Activated CD8-positive, alpha-beta memory T cell treated with anti-CD3 and anti-CD28 coated beads, Interleukin-2, amount 10 ng/mL, durations not matched to agents 7 days and 5 days (primary cell): ENCODE measurements at places on chromosomes 6 and 20.

GRCh38 chr20:44181611-44182010 is 5.4 kb downstream of the JPH2 start:
- no peak for DNase-seq

GRCh38 chr20:7426890-7427496 is 513.3 kb downstream of the HAO1 start:
- DNase-seq, result no peak

- DNase-seq, result peak; percentile 90
Observed at GRCh38 chr6:129709769-129710449, at the start of gene ARHGAP18. TSS of gene ARHGAP18 (minus strand) at chr6:129710177. CDS start at chr6:129710136, 41 bp downstream.

DNA sequence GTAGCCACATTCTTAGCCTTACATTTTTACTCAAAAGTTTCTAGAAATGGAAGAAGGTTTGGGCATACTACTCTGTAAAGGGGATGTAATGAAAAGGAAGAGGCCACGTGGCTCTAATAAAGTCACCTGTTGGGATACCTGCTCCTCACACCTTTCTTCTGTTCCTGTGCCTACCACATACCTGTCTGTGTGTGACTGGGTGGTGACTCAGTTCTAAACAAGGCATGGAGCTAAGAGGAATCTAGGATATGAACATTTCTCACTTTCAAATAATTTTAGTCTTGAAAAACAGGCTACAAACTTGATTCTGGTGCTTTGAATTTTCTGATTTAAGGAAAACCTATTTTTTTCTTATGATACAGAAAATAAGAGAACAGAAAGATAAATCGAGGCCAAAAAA is 363.6 kb downstream of the RFPL4B start:
- DNase-seq, result no peak

DNA sequence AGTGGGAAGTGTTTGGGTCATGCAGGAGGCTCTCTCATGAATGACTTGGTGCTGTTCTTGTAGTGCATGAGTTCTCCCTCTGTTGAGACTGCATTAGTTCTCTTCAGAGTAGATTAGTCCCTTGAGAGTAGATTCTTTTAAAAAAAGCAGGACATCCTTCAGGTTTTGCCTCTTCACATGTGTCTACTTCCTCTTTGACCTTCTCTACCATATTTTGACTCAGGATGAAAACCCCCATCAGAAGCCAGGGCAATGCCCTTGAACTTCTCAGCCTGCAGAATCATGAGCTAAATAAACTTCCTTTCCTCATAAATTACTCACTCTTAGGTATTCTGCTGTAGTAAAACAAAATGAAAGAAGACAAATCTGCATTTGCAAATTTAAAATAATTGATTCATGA is 170.3 kb downstream of the CD109 start:
- no peak for DNase-seq

- DNase-seq, result no peak
Observed at GRCh38 chr20:917416-917815, 1.3 kb upstream of the ANGPT4 start.

- no peak for DNase-seq
Observed at GRCh38 chr20:34693414-34693813, 10.7 kb upstream of the TP53INP2 start.

- DNase-seq, result no peak
Observed at GRCh38 chr20:595330-596308, 14.5 kb downstream of the TCF15 start.

DNA sequence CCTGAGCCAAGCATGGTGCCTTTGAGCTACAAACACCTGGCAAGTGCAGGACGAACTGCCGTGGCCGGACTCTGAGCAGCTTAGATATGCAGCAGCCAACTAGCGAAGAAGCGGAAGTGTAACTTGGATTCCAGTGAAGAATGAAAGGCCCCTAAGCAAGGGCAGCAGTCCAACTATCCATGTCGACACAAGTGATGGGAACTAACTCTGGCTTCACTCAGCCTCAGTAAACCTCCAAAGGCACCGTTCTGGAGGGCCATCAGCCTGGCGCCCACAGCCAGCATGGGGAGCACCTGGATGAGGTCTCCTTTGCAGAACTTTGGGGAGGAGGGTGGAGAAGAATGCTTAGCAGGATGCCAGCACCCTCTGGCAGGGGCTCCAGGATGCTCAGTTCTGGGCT is 78.4 kb upstream of the MLN start:
- DNase-seq, result no peak

- no peak for DNase-seq
Observed at GRCh38 chr6:14984519-14984853, 261.4 kb upstream of the JARID2 start.

DNA sequence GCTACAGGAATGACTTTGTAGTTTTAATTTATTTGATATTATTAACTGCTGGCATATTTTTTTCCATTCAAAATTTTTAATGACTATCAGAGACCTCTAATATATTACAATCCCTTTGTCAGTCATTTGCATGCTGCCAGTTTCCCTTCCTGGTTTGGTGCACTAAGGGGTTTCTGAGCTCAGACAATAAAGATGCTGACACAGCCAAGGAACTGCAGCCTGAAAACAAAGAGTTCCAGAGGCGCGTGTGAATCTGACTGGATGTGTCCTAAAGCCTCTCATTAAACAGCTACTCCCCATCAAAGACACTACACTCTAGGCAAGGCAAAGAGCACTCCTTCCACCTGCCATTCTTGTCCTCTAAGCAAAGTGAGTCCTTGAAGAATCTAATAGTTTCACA is 116.8 kb upstream of the DST start:
- DNase-seq, result no peak

- DNase-seq, result no peak
Observed at GRCh38 chr6:105519954-105520353, 117.1 kb upstream of the PREP start.

- peak; percentile 59 for DNase-seq
Observed at GRCh38 chr20:52103335-52103912, 88.2 kb downstream of the ZFP64 start.

GRCh38 chr6:130239755-130240154 is 17.0 kb upstream of the SAMD3 start:
- no peak for DNase-seq

GRCh38 chr6:42453654-42454427 is 2.1 kb upstream of the TRERF1 start:
- no peak for DNase-seq

DNA sequence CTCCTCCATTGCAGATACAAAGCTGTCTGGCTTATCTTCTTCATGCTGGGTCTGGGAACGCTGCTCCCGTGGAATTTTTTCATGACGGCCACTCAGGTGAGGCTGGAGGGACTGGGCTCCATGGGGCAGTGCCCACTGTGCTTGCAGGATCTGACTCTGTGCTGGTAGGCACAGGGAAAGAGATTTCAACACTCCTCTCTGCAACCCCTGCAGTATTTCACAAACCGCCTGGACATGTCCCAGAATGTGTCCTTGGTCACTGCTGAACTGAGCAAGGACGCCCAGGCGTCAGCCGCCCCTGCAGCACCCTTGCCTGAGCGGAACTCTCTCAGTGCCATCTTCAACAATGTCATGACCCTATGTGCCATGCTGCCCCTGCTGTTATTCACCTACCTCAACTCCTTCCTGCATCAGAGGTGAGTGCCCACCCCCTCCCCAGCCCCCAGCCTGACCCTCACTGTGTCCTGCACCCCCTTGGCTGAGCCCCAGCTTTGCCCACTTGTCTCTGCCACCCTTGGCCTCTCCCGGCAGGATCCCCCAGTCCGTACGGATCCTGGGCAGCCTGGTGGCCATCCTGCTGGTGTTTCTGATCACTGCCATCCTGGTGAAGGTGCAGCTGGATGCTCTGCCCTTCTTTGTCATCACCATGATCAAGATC is 6.1 kb downstream of the SLC29A1 start:
- no peak for DNase-seq

GRCh38 chr6:154632119-154632518 is 101.1 kb upstream of the SCAF8 start:
- no peak for DNase-seq

- DNase-seq, result no peak
Observed at GRCh38 chr6:37889051-37889450, 69.5 kb downstream of the ZFAND3 start.

- no peak for DNase-seq
Observed at GRCh38 chr20:51358032-51358724, 184.3 kb downstream of the NFATC2 start.

- DNase-seq, result no peak
Observed at GRCh38 chr20:25509084-25509483, 76.2 kb downstream of the NINL start.

DNA sequence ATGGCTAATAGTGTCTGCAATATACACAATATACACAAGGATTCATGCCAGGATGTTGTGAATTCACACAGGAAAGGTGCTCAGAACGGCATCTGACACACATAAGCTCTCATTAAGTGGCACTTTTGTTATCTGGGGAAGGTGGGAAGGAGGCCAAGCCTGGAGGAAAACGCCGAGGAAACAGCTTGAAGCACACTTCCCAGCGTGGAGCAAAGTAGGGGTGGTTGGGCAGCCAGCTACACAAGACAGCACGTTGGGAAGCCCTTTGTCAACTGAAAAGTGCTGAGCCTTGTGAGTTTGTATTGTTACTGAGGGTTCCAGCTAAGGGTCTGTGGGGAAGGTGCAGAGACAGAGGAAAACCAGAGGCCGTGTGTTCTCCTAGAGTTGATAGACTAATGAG is 181.0 kb downstream of the ZMYND8 start:
- DNase-seq, result no peak

GRCh38 chr6:92180090-92180489 is 1239.3 kb downstream of the EPHA7 start:
- DNase-seq, result no peak

- DNase-seq, result no peak
Observed at GRCh38 chr6:153484056-153484455, 353.0 kb upstream of the RGS17 start.

DNA sequence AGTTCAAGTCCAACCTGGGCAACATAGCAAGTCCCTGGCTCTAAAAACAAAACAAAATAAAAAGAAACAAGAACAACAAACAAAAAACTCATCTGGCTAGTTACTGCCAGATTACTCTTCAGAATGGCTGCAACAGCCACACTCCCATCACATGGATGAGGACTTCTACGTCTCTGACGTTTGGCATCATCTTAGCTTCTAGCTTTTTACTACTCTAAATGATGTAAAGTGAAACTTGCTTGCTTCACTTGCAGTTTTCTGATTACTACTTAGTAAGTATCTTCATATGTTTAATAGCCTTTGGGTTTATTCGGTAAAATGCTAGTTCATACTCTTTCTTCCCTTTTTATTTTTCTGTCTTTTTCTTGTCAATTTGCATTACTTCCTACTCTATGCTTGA is 161.1 kb upstream of the CARMIL1 start:
- DNase-seq, result no peak
